Dorsolateral prefrontal cortex (tissue), 122 donors: ENCODE measurements at places on chromosomes 6 and 20. TPM values are rescaled to one million over a fixed set of nuclear protein-coding genes. Genes with fewer than 3 reads are reported as not detected.

GRCh38 chr6:4637691-4638433, 138.3 kb upstream of the CDYL start:
- DNase-seq: no peak

GRCh38 chr6:21596145-21596948, 2.8 kb downstream of the SOX4 start:
- DNase-seq: peak; percentile 52

- no peak for DNase-seq
These were observed 10.2 kb upstream of the KIF16B start for GRCh38 chr20:16583474-16583873.

GRCh38 chr20:50309280-50309763, 118.7 kb downstream of the CEBPB start:
- DNase-seq: no peak

DNA sequence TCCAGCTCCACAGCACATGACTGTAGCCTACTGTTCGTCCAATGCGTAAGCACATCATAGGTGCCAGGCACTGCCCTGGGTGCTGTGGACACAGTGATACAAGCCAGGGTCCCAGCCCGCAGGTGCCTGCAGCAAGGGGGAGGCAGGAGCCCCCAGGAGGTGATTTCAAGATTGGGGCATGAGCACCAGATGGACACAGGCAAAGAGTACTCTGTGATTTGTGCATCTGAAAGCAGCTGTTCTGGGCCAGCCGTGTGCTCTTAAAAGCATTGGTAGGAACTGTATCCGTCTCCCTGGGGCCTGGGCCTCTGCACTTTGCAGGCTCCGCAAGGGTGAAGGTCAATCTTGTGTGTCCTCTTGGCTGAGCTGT, 149.8 kb downstream of the SYCP2 start:
- no peak for DNase-seq

TP53TG5 gene
- 9.6 TPM for total RNA-seq

- no peak for DNase-seq
These were observed 65.5 kb downstream of the SMOC2 start for GRCh38 chr6:168506460-168506859.

PSORS1C2 gene
- not detected for total RNA-seq

GRCh38 chr6:37511910-37512399, 12.3 kb upstream of the CCDC167 start:
- DNase-seq: no peak

DNA sequence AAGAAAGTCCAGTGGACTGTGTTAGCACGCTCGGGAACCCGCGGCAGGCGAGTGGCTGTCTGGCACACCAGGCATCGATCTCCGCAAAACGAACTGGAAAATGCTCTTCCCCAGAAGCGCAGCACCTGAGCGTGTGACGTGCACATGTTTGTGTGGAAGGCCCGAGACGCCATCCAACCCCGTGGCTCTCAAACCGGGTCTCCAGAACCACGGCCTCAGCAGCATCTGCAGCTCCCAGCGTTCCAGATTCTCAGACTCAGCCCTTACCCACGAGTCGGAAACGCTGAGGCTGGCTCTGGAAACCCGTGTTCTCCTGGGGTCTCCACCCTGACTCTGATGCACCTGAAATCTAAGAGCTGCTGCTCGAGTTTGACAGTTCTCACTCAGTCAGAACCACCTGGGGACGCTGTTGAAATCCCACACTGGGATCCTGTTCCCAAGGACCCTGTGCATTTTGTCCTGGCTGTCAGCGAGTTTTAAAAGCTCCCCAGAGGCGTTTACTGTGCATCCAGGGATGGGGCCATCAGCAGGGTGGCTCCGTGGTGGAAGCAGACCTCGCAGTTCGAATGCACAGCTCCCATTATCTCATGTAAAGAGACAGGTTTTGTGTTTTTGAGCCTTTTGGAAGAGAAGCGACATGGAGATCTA, 69.0 kb downstream of the DLL1 start:
- DNase-seq: peak; percentile 14

- DNase-seq: no peak
These were observed 127.9 kb upstream of the AGPAT4 start for GRCh38 chr6:161401587-161402309.

C6orf132 gene
- not detected for total RNA-seq

LY6G6C gene
- total RNA-seq: not detected

GRCh38 chr20:43846516-43846905, 68.1 kb upstream of the TOX2 start:
- DNase-seq: no peak

GRCh38 chr6:132490478-132491204, 22.3 kb downstream of the STX7 start:
- DNase-seq: no peak

ANKRD66 gene
- total RNA-seq: not detected

- no peak for DNase-seq
These were observed 23.6 kb downstream of the GSTA2 start for GRCh38 chr6:52739627-52740026.

GRCh38 chr20:47559141-47559540, 57.5 kb downstream of the NCOA3 start:
- no peak for DNase-seq

GRCh38 chr6:16681260-16681873, 79.9 kb downstream of the ATXN1 start:
- no peak for DNase-seq

C20orf204 gene
- 2.8 TPM for total RNA-seq

ERVFRD-1 gene
- total RNA-seq: not detected

PCK1 gene
- 0.62 TPM for total RNA-seq
